Fibroblast of the aortic adventitia (primary cell): ENCODE measurements at places on chromosomes 13 and 19. TPM values are rescaled to one million over a fixed set of nuclear protein-coding genes. Genes with fewer than 3 reads are reported as not detected.

The ZNF560 gene
- total RNA-seq = 0.09 and 0.16 TPM in 2 replicates

The PLIN5 gene
- total RNA-seq = 0.16 TPM in 1 of 2 replicates, not detected in the other

The NKG7 gene
- not detected in 2 replicates for total RNA-seq

The HSD17B14 gene
- total RNA-seq = 3.6 and 25.5 TPM in 2 replicates

The ZNF534 gene
- not detected in 2 replicates for total RNA-seq
